Stimulated activated CD8-positive, alpha-beta memory T cell treated with anti-CD3 and anti-CD28 coated beads, Interleukin-15, amount 100 ng/mL, for 1 hour (primary cell): ENCODE measurements at places on chromosomes 6 and 20.

DNA sequence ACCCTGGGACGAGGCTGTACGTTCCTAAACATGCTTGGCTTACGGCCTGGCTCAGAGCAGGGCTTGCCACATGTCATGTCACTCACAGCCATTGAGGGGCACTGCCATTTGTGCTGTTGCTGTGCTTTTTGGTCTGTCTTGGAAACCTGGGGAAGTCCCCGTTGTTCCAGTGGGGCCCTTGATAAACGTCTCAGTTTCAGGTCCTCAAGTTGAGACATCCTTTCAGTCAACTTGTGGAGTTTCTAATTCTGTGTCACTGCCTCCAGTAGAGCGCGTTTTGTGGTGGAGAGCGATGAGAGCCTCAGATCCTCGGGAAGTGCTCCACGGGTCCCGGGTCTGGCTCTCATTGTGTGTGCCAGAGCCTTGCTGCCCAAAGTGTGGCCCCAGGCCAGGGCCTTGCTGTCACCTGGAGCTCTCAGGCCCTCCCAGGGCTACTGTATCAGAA is 43.0 kb upstream of the CCR6 start:
- DNase-seq, result no peak

GRCh38 chr6:62285612-62286469 is at the start of gene KHDRBS2:
KHDRBS2 (minus strand) TSS chr6:62286225.
- DNase-seq, result no peak

- no peak for DNase-seq
Observed at GRCh38 chr6:64477391-64477790, 841.8 kb downstream of the PHF3 start.

GRCh38 chr6:34717466-34717865 is 20.9 kb upstream of the ILRUN start:
- DNase-seq, result no peak

GRCh38 chr20:4835244-4836177 is 113.8 kb downstream of the PRND start:
- DNase-seq, result no peak

- DNase-seq, result no peak
Observed at GRCh38 chr6:2810092-2810671, 31.5 kb downstream of the SERPINB1 start.

DNA sequence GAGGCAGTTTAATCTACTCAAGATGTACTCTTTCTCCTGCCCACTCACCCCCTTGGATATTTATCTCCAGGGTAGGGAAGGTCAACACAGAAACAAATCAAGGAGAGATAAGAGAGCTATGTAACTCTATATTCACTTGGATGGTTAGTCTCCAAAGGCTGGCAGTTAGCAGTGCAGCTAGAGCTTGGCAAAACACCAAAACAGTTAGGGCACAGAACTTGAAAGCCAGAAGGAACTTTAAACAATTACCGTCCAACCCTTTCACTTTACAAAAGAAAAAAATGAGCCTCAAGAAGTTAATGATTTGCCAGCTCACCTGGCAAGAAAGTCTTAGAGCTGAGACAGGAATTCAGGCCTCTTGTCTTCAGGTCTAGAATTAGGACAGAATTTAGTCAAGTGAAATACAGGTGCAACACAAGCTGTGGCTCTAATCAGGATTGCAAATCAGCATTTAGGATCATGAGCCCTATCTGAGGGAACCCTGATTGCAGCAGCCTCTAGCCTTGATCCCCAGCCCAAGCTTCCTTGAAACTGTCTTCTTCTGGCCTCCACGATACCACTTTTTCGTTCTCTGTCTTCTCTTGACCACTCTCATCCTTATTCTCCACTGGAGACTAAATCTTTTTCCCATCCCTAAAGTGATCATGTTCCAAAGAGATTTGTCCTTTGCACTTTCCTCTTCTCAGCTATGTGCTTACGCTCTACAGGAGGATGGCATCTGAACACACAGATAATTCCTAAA is 14.9 kb downstream of the NEDD9 start:
- no peak for DNase-seq

DNA sequence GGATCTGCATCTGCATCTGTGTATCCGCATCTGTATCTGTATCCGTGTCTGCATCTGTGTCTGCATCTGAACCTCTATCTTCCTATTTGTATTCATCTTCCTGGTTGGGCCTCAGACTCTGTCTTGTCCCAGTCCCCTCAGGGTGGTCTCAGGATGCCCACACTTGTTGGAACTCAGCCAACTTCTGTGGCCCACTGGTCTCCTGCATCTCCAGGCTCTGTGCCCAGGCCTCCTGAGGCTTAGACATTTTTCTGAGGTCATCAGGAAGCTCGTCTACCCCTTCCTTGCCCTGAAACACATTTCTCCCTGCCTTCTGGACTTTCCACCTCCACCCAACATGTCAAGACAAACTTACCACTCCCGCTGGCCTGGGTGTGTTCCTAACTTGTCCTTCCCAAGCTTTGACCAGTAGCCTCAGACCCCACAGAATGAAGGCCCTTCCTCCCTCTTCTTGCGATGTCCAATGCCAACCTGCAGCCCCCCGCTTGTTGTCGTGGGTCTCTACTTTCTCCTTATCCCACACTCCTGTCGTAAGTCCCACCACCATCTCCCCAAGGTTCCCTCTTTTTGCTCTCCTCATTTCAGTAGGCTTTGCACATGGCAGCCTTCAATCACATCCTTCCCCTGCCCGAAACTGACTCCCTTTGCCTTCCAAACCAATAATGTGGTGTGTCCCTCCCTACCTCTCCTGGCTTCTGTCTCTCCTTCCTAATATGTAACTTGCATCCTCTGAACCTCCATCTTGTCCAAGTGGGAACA is 176.5 kb downstream of the DLL1 start:
- no peak for DNase-seq

GRCh38 chr6:44219815-44220784 is 3.3 kb upstream of the SLC29A1 start:
- DNase-seq, result no peak

GRCh38 chr20:38515631-38516030 is 43.0 kb downstream of the RALGAPB start:
- no peak for DNase-seq

DNA sequence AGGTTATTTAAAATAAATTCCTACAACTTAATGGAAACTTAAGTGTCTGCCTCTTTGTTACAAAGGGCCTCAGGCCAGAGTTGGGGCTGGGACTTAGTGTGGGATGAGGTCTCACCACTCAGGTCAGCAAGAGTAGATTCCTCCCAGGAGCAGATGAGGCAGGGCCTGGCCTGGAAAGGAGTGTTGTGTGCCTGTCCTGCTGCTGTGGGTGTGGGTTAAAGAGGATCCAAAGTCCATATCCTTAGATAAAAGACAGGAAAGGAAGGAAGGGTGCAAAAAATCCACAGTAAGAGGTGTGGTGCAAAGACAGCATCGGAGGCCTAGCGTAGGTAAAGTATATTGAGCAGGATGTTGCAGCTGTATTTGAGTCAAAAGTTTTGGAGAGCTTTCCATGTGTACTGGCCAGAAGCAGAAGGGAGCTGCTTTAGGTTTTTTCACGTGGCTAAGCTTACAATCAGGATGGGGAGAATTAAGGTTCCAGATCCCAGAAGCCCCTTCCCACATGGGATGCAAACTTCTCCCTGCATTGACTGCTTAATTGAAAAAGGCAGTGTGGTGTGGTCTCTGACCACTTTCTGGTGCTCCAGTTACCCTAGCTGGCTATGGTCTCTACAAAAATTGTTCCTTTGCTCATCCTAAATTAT is 12.8 kb upstream of the PLCG1 start:
- no peak for DNase-seq
